ENCODE measurements at places on chromosomes 2 and 18.

DNA sequence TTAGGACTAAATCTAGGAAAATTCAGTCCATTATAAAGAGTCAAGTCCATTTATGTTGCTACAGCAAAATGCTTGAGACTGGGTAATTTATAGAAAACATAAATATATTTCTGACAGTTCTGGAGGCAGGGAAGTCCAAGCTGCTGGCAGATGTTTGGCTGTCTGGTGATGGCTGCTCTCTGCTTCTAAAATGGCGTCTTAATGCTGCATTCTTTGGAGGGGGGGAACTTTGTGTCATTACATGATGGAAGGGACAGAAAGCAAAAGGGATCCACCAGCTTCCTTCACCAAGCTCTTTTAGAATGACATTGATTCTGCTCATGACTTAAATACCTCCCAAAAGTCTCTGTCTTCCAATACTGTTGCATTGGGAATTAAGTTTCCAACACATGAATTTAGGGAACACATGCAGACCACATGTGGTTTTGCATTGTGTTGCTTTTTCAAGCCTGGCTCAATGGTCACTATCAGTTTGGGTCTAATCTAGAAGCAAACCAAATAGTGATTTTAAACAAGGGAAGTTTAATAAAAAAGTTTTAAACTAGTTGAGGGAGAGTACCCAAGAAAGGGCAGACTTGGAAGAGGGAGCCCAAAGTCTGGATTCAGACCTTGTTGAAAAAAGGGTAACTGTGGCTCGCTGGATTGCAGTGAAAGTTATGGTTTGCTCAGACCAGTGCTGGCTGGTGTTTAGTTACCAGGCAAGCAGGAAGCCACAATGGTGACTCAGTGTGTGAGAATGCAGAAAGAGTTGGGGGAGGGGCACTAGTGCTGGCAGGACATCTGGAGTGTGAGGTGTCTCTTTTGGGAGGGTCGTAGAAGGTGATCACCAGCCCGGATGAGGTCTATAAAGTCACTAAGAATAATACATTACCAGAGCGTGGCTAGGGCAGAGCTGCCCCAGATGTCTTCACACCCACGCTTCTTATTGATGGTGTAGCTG is 30.8 kb downstream of the C18orf54 start:
- DNase-seq = no peak

DNA sequence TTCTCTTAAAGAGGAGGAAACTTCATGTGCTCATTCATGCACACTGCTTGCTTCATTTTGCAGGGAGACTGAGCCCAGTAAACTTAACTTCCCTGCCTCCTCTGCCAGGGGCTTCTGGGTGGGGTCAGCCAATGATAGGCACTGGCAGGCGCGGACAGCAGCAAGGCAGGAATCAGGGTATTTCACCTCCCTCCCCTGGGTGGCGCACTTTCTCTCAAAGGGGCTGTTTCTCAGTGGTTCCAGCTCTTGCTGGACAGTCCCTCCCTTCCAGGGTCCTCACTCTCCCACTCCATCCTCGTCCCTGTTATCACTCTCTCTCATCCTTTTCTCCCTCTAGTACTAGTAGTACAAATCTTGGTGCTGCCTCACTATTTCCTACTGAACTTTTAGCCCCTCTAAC is 320.5 kb upstream of the ZNF521 start:
- DNase-seq = no peak

- no peak for DNase-seq
Measured at GRCh38 chr2:227855440-227855839, 16.0 kb upstream of the DAW1 start.

- DNase-seq = no peak
Measured at GRCh38 chr2:241814393-241814642, 5.3 kb downstream of the NEU4 start.

- DNase-seq = no peak
Measured at GRCh38 chr2:217222309-217222910, 362.5 kb upstream of the TNP1 start.

GRCh38 chr18:3297025-3297984 is 35.4 kb downstream of the MYL12B start:
- peak; percentile 73 for DNase-seq

DNA sequence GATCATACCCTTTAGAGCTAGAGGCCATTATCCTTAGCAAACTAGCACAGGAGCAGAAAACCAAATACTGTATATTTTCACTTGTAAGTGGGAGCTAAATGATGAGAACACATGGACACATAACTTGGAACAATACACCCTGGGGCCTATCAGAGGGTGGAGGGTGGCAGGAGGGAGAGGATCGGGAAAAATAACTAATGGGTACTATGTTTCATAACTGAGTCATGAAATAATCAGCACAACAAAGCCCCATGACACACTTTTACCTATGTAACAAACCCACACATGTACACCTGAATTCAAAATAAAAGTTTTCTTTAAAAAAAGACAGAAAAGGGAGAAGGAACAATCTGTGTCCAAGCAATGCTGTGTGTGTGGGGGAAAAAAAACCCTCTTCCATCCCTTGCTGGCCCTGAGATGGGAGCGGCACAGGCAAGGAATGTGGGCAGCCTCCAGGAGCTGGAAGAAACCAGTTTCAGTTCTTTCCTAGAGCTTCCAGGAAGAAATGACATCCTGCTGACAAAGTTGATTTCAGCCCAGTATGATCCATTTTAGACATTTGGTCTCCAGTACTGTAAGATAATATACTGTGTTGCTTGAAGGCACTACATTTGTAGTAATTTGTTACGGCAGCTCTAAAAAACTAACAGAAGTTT is 458.7 kb upstream of the CNTNAP5 start:
- DNase-seq = no peak

GRCh38 chr18:41145516-41145915 is 809.5 kb upstream of the PIK3C3 start:
- DNase-seq = no peak

DNA sequence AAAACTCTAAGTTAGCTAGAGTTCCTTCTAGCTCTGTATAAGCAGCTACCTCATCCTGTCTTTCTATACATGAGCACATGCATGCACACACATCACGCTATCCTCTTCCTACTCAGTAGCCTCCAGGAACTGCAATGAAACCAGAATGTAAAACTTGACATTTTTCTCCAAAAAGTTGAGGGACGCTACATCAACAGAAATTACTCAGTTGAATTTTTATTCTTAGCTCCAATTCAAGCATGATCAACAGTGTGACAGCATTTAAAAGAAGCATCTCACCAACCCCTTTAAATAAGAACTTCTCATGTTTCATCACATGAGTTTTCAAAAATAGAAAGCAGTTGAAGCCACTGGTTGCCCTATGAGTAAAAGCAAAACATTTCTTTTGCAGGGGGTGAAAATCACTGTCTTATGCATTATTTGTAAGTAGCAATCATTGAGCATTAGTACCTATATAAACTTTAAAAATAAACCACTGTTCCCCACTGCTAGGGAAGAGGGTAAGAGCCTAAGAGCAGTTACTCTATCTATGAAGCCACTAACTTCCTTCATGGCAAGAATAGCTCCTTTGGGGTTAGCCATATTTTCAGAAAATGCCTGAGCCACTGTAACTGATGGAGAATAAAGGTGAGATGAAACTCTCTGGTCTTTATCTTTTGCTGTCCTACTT is 77.9 kb upstream of the ARL5A start:
- DNase-seq = no peak

DNA sequence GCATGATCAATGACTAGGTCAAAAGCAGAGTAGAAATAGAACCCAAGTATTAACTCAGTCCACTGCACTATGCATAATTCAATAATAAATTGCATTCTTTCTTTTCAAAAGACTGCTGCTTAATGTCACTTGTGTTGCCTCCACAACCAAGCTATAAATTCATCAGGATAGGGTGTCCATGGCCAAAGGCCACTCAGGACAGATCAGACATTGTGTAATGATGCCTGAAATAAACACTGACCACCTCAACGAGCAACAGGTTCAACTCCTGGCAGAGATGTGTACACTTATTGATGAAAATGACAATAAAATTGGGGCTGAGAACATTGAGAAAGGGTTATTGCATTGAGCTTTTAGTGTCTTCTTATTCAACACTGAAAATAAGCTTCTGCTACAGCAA is 194.5 kb upstream of the SPOPL start:
- DNase-seq = no peak

All from NCI-H2227 treated with DMSO at 0.1 percent for 48 hours (cell line).